Mesothelial cell of epicardium (in vitro differentiated cells): ENCODE measurements at places on chromosomes 5 and 9.

- no peak for DNase-seq
These were observed 20.6 kb downstream of the PITX1 start for GRCh38 chr5:135013445-135013844.

GRCh38 chr9:79610019-79610631 is 38.4 kb downstream of the TLE4 start:
- no peak for DNase-seq

DNA sequence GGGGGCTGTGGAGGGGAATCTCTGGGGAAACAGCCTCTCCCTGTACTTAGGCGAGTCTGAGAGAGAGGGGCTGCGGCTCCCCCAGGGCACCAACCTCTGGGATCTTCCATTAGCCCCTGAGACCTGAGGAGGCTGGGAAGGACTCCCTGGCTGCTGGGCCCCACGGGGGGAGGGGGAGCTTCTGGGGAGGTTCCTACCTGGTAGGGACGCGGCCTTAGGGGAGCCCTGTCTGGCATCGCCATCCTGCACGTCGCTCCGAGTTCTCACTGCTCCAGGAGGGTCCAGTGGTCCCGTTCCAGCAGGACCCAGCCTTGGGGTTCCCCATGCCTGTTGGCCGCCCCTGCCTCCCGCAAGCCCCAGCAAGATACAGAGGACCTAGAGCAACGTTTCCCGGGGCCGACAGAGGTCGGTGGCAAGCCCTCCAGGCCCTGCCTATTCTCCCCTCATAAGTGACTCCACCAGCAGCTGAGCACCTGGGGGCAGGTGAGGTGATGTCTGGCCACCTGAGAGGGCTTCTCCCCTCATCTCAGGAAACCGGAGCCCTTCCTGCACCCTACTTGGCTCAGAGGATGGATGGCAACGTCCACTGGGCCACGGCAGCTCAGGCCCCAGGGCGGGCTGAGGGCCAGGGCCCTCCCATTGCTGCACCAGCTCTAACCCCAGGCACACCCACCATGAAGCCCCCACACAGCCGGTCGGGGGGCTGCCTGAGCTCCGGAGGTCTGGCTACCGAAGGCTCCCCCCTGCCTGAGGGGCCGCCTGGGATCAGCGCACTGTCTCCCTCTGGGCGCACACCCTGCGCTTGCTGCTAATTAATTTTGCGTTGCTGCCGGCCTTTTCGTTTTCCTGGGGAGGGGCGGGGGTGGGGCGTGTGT is 22.5 kb downstream of the TPPP start:
- DNase-seq, result no peak

- no peak for DNase-seq
These were observed 54.5 kb upstream of the GARNL3 start for GRCh38 chr9:127209948-127210640.

DNA sequence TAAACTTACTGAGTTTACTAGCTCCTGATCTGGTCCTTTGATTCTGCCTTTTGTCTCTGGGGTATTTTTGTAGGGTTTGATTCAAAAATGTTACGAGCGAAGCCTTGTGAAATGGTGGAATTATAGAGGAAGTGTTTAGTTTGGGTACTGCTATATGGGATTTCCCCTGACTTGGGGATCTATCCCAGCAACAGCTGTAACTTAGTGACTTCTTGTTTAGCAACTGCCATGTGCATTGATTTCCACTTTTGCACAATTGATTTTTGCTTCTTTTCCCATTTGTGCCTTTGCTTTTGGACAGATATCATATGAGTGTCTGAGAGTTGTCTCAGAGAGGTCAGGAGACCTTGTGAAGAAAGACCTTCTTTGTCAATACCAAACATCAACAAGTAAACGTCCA is 248.5 kb upstream of the DAP start:
- DNase-seq, result no peak

GRCh38 chr5:98767581-98767980 is 5.9 kb upstream of the RGMB start:
- no peak for DNase-seq

- no peak for DNase-seq
These were observed 44.7 kb upstream of the OTP start for GRCh38 chr5:77683171-77683732.

DNA sequence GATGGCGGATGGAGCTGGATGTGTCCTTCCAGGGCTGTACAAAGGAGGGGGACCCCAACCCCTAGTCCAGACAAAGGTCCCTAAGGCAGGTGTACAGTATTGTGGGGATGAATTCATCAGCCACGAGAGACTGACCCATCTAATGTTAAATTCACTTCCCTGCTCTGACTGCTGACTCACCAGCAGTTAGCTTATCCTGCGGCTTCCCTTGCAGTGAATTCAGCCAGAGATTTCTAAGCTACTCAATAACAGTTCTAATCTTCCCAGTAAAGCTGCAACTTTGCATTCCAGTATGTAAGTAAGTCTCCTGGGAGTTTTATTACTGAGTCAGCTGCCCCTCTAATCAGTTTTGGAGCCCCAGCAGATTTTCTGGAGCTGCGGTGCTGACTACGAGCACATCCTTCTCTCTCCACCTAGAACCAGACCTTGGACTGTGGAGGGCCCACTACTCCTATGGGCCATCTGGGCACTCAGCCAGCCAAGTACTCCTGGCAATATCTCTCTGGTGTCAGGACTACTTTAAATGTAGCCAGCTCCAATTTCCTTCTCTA is 16.1 kb downstream of the B4GALT1 start:
- DNase-seq, result no peak

GRCh38 chr9:78210841-78211301 is 25.0 kb upstream of the CEP78 start:
- no peak for DNase-seq

DNA sequence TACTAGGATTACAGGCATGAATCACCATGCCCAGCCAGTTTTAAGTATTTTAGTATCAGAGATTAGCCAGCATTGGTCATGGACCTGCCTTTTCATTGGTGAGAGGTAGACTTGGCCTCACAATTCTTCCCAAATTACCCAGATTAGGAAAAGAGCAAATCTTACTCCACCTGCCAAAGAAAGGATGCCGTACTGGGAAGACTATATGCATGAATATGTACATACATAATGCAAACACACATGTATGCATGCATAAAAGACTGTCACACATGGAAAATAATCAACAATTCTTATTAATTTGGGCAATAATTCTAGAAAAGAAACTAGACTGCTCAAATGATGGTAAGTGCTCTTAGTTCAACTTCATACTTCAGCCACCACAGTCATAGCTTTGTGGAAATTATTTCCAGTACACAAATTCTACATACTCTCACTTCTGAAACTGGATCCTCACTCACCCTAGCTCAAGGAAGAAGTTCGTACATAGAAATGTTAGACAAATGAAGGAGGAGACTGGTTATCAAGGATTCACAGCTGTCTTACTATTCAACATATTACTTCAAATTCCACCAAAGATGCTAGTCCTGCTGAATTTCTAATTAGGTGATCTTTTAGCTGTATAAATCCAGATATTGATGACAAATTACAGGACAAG is 73.7 kb downstream of the MINAR2 start:
- no peak for DNase-seq
